ENCODE measurements at places on chromosomes 5 and 9.

- DNase-seq: no peak
Measured at GRCh38 chr9:133499132-133499891, 20.4 kb upstream of the SLC2A6 start.

GRCh38 chr9:11107196-11107595 is 494.4 kb upstream of the PTPRD start:
- no peak for DNase-seq

- DNase-seq: peak; percentile 71
Measured at GRCh38 chr5:94376672-94377345, 241.6 kb downstream of the KIAA0825 start.

DNA sequence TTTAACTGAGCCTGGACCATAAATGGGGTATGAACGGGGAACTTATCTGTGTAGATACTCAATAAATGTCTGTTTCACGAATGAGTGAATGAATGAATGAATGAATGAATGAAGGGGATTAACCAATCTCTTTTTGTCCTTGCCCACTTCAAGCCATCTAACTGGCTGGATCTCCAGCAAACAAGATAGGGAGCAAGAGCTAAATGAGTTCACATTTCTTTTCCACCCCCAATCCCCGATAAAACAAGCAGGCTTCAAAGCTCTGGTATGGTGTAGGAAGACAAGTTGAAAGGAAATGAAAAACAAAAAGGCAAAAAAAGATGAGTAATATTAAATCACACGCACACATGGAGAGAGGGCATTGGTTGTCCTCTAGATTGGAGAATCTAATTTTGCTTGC is 84.0 kb downstream of the CMYA5 start:
- no peak for DNase-seq

DNA sequence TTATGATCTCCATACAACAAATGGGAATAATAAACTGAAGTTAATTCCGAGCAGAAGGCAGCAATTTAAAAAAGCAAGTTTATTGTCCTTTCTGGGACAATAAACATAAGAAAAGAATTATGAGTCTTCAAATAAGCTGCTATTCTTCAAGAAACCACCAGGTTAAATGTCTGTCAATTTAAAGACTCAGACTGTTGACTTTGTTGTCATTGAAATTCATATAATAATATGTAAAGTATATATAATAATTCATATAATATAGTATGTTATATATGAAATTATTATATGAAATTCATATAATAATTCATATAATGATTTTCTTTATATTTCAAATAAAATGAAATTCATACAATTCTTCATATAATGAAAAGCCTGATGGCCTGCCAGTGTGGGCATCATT is 497.5 kb upstream of the RGMB start:
- no peak for DNase-seq

DNA sequence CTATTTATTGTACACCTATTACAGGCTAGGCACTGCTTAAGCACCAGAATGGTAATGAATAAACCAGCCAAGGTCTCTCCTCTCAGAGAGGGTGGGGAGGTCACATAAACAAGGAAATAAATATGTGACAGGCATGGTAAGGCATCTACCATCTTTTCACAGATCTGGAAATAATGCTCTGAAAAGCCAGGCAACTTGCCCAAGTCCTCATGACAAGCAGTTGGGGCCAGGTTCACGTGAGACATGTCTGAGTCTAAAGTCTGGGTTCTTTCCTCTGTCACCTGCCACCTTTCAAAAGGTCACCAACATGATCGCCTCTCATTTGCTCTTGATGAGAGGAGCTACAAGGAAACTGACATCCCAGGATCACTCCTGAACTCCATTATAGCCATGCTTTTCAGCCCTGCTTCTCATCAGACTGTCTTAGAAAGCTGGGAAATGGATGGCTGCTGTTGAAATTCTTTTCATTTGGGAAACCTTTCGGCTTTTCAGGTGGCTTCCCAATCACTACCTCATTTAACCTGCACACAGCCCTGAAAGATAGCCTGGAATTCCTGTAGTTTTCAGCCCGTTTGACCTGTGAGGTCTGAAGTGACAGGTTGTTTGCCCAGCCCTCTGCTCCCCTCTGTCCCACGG is 123.1 kb downstream of the CRB2 start:
- DNase-seq: no peak

DNA sequence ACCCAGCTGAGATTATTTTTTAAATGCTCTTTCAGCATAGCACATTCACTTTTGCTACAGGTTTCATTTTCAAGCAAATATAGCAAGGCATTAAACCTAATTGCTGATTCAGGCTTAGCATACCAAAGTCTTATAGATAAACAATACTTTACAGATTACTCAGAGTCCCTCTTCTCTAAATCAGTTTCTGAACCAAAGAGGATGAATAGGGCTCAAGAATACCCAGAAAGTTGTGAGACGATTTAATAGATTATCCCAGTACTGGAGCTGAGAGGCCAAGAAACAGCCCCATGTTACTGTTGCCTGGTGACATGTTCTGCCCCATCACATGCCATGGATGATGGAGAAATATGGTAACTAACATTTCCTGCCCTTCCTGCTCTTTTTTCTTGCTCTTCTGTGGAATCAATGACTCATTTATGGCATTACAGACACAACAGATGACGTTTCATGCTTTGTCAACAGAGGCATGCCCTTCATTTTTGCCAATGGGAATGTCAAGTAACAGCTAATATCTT is 18.1 kb upstream of the SSBP2 start:
- no peak for DNase-seq

- DNase-seq: no peak
Measured at GRCh38 chr9:130532426-130533080, 46.8 kb upstream of the FUBP3 start.

DNA sequence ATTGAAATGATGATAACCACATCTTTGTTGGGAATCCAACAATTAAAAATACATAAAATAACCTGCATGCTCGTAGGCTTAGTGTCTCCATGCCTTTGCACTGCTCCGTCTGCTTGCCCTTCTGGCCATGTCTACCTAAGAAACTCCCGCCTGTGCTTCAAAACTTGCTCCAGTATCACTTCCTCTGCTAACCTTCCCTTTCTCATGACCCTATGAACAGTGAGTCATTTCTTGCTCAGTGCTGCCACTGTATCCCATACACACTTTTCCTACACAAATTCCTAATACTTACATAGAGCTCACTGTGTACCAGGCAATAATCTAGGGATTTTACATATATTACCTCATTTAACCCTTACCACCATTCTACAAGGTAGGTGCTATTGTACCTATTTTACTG is 33.5 kb downstream of the TMEM245 start:
- no peak for DNase-seq

DNA sequence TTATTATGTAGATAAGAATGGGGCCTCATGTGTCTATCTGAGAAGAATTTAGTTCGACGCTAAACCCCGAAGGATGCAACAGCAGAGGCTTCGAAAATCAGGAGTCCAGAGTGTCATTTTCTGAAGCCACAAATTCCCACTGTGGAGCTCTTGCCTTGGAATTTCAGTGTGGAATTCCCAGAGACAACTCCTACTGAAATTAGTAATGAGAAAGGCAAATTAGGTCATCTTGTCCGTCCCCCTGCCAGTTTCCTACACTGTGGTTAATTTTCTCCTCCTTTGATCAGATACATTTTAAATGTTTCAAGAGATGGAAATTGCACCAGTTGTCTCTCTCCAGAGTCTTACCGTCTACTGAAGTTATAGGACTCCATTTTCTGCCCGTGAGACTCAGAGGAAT is 633.6 kb downstream of the BNC2 start:
- no peak for DNase-seq

- no peak for DNase-seq
Measured at GRCh38 chr9:129068990-129069861, 11.7 kb upstream of the DOLPP1 start.

- no peak for DNase-seq
Measured at GRCh38 chr9:116163293-116164055, 9.9 kb downstream of the PAPPA start.

- DNase-seq: no peak
Measured at GRCh38 chr9:93503381-93503780, 50.0 kb upstream of the FAM120AOS start.

GRCh38 chr9:130766021-130766926 is 68.8 kb upstream of the ABL1 start:
- no peak for DNase-seq

DNA sequence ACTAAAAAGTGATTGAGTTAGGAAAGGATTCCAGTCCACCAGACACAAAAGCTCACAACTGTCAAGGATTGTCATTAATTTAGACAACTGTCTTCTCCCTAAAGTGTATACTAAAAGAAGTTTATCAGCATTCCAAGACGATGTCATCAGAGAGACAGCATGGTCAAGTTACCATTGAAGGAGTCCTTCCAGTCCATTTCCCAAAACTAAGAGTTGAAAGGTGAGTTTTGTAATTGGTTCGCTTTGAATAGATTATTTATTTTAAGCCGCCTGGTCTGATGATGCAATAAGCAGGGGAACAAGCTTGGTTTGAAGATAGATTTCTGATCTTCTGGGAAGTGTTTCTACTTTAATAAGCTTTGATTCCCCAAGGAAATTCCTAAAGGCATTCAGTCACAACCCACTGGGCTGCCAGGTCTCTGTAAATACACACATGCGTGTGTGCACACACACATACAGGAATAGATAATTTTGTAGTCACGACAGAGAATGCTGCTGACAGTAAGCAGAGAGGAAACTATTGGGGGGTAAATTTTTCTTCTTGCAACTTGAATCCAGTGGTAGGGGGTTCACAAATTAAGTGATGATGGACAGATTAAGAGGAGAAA is 234.8 kb downstream of the PIK3R1 start:
- DNase-seq: no peak

GRCh38 chr5:179378116-179378440 is 32.8 kb upstream of the ADAMTS2 start:
- DNase-seq: no peak

GRCh38 chr9:123358181-123358905 is 2.3 kb downstream of the CRB2 start:
- no peak for DNase-seq

- no peak for DNase-seq
Measured at GRCh38 chr5:27708534-27708933, 670.1 kb upstream of the CDH9 start.

DNA sequence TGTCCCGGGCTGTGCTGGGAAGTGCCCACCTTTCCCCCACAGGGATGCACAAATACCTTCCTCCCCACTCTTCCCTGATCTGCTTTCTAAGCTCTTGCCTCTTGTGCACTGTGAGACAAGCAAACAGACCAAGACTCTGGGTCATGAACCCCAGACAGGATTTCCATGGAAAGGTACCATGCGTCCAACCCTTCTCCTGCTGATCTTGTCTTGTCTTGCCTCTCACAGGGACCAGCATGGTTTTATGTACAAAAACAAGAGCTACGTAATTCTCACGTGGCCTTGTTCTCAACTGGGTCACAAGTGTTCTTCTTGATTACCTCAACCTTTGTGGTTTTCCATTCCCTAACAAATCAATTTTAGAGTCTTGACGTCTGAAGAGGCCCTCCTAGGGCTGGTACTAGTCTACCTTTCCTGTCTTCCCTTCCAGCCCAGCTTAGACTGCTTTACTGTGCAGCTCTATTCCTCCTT is 176.5 kb upstream of the MAP3K1 start:
- DNase-seq: peak; percentile 2
